Caudate nucleus (tissue), 63 donors: ENCODE measurements at places on chromosomes 4 and X.

DNA sequence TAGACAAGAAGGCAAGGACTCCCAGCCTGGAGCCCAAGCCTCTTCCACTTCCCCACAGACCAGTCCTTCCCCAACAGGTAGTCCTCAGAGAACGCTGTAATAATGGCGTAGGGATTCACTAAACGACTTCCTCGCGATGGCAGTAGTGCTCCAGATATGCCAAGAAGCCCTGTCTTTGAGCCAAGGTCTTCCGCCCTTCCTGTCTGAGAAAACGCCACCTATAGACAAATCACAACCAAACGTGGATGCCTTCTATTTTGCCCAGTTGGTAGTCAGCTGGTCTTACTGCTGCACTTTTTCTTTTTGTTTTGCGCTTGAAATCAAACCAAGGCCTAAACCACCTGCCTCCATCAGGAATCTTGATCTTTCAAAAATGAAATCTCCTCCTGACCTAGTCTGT, 203.3 kb downstream of the OR13H1 start:
- DNase-seq, result peak; percentile 73

GRCh38 chrX:29145316-29145715, 558.1 kb downstream of the IL1RAPL1 start:
- DNase-seq, result no peak

DNA sequence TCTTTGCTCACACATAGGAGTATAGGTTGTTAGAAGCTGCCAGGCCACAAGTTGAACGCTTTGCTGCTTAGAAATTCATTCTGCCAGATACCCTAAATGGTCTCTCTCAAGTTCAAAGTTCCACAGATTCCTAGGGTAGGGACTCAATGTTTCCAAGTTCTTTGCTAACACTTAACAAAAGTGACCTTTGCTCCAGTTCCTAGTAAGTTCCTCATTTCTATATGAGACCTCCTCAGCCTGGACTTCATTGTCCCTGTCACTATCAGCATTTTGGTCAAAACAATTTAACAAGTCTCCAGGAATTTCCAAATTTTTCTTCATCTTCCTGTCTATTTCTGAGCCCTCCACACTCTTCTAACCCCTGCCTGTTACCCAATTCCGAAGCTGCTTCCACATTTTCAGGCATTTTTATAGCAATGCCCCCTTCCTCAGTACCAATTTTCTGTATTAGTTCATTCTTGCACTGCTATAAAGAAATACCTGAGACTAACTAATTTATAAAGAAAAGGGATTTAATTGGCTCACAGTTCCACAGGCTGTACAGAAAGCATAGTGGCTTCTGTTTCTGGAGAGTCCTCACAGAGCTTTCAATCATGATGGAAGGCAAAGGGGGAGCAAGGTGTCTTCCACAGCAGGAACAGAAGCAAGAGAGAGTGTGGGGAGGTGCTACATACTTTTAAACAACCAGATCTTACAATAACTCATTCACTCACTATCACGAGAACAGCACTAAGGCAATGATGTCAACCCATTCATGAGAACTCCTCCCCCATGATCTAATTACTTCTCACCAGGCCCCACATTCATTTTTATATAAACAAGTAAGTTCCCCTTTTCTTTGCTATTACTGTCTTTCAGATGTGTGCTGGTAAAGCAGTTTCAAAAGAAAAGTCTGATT, 11.5 kb upstream of the TLR1 start:
- DNase-seq, result no peak

DNA sequence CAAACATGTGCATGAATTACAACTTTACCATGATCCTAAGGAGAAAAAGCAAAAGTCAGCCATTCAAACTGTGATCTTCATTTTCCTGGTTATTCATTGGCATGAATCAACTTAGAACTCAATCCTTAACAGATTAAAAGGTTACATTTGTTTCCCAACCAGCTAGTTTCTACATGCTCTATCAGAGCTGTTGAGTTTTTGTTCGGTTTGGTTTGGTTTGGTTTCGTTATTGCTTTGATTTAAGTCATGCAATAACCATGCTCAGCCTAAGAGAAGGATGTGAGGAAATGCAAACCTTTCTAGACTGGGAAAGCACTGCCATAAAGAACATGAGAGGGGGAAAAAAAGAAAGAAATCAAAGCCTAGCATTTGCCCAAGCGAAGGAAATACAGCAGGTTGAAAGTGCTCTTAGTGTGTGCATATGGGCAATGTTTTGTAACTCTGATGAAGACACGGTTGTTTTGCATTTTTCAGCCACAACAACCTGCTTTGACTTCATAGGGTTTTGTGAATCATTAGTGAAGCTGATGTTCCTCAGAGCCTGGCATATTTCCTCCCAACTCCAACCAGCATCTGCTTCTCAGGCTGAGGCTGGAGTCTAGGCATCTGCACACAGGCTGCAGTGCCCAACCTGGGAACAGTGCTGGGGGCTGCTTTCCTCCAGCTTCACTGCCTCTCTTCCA, 234.3 kb downstream of the ZNF674 start:
- no peak for DNase-seq

- DNase-seq, result no peak
Measured at GRCh38 chrX:150478496-150479492, 89.6 kb upstream of the MTM1 start.

DNA sequence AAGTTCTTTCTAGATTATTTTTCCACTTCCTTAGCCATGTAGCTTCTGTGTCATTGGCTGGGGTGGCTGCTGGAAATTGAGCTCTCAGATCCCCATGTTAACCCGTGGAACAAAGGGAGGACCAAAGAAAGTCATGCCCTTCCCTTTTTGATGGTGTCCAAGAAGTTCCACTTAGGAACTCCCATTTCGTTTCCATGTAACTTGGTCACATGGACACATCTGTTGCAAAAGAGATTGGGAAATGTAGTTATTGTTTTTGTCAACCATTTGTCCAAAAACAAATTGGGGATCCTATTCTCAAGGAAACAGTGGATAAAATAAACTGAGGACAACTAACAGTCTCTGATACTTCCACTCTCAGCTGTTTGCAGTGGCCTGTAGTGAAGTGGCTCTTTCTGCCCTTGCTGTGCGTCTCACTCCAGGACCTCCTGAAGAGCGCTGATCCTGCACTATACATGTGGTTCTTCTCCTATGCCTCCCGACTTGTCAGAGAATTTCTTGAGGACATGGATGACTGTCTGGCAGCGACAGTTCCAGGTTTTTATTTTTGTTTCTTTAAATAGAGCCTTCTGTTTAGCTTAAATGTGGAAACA, 125.3 kb upstream of the LNX1 start:
- DNase-seq, result no peak

GRCh38 chr4:173935622-173936405, 347.7 kb downstream of the FBXO8 start:
- no peak for DNase-seq

DNA sequence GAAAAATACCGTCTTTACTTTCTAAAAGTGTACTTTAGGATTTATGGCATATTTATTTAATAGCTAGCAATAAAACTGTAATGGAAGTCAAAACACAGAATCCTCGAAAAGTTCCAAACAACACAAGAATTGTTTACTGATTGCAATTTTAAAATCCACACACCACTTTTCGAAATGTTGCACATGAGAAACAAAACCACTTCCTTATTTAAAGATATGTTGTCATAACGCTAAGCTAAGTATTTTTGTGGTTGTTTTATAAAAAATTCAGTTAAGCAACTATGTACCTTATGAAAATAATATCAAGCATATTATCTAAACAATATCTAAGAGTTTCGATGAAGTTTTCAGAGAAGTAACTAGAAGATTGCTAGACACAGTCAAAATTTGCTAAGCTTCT, 344 bp downstream of the TMPRSS11D start:
- no peak for DNase-seq
